ENCODE measurements at places on chromosomes 7 and 10.

GRCh38 chr7:39749177-39749576 lies 125.8 kb downstream of the RALA start:
- DNase-seq, result no peak

GRCh38 chr10:44955413-44956070 lies 4.1 kb upstream of the RASSF4 start:
- DNase-seq, result no peak

DNA sequence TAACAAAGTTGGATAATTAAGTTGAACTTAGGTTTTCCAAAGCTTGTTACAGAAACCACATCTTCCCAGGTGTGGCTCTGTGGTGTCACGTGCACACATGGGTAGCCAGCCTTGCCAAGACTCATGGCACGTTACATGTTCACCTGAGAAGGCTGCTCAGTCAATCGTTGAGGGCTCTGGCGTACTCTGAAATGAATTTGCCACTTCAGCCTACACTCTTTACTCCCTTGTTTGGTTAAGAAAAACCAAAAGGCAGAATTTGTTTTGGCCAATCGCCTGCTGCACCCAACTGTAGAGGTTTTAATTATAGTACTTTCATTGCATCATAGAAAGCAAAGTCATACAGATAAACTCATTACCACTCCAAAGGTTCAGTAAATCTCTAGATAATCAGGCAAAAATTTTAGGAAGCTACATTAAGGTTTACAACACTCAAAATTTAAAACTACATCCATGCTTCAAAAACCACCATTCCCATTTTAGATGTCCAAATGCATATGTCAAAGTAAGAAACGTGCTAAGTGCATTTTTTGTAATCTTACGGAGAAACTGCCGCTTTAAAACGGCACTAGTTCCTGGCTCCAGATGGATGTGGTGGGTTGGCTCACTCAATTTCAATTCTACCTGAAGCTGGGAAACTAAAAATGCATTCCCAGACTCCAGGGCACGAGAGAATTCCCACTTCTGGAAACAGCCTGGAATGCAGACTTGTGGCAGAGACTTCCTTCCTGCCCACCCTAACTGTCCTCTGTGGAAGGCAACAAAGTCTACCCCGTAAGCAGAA lies 88.4 kb downstream of the DIP2C start:
- DNase-seq, result no peak

DNA sequence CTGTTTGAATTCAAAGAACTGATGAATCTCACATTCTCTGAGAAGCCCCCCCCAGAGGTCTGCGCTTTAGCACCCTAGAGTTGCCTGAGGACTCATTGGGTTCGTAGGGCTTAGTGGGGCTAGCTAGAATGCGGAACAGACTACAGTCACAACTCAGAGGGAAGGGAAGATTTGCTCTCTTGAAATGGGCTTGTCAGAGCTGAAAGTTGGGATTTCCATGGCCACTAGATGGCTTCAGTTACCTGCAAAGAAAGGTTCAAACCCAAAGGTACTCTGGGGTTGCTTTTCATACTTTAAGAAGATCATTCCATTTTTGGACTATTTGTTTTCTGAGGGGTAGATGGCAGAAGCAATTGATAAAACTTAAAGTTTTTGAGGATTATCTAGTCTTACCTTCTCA lies 205.0 kb downstream of the BBS9 start:
- no peak for DNase-seq

DNA sequence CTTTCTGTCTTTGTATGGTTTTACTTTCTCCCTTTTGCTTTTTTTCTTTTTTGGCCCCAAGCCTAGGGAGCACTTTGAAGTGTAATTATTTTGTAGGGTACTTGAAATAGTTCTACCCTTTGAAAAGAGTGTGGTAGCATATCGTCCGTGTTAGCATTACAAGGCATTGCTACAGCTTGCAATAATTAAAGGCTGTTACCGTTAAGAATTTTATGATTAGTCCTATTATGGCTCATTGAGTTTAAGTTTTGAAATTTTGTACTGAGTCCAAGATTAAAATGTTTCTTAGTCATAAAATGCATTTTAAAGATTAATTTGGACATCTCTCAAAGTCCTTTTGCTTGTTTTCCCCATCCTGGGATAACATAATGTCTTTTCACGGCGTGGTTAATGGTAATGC lies 490.0 kb upstream of the LRRN3 start:
- no peak for DNase-seq

GRCh38 chr7:110592557-110592956 lies 498.4 kb upstream of the LRRN3 start:
- DNase-seq, result no peak

- no peak for DNase-seq
Measured at GRCh38 chr7:147586526-147586925, 1004.0 kb upstream of the C7orf33 start.

DNA sequence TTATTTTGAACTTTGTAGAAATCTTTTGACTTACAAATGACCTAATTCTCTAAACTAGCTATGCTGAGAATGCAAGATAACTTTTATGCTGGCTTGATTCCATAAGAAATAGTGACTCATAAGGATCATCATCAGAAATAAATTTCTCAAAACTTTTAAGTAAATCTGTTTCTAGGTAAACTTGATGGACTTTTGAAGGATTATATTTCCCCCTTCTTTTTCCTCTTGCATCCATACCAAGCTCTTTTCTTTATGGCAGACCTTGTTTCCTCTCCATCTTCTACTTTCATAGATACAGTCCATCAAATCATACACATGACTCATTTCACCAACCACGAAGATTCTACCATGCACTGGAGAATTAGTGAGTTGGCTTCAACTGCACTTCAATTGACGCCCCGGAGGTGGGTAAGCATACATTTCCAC lies 336.3 kb downstream of the KCNMA1 start:
- no peak for DNase-seq

DNA sequence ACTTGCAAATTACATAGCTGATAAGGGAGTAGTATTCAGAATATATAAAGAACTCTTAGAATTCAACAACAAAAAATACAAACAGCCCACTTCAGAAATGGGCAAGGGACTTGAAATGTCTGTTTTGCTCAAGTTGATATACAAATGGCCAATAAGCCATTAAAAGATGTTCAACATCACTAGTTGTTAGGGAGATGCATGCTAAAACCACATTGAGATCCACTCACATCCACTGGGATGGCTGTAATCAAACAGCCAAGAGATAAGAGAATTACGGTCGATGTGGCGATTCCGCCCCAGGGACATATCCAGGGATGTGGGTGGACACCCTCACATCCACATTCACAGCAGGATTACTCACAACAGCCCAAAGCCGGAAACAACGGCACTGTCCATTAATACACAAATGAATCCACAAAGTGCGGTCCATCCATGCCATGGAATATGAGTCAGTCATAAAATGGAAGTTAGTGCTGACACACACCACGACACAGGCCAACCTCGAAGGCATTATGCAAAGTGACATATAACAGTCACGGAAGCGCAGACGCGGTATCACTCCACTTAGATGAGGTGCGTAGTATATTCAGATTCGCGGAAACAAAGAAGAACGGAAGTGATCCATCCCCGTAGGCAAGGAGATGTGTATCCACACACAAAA lies 227.8 kb downstream of the DNAJB6 start:
- peak; percentile 10 for DNase-seq

DNA sequence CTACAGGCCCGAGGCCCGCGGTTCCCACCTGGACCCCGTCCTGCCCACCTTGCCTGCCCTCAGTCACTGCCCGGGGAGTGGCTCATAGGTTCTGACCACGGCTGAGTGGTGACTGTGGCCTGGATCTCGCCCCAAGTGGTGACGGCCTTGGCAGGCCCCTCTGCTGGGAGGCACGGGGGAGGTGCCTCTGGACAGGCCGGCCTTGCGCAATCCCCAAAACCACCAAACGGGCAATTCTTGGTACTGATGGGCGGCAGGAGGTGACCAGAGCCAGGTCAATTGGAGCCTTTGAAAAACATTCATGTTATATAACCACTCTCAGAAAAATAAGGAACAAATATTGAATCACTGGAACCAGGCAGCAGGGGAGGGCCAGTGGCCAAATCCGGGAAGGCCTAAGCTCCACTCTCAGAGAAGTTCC lies 83.4 kb downstream of the PRKAG2 start:
- DNase-seq, result no peak

DNA sequence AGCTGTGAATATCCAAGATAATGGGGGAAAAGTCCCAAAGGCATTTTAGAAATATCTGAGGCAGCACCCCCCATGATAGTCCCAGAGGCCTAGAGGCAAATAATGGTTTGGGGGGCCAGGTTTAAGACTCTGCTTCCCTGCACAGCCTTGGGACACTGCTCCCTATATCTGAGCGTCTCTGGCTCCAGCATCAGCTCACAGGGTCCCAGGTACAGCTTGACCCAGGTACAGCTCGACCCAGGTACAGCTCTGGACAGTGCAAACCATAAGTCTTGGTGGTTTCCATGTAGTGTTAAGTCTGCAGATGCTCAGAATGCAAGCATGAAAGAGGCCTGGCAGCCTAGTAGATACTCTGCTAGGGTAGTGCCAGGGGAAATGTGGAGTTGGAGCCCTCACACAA lies 47.0 kb upstream of the VWDE start:
- no peak for DNase-seq

GRCh38 chr7:103773726-103774125 lies 215.7 kb downstream of the RELN start:
- no peak for DNase-seq

- DNase-seq, result no peak
Measured at GRCh38 chr7:4163565-4164203, 518.4 kb upstream of the FOXK1 start.

DNA sequence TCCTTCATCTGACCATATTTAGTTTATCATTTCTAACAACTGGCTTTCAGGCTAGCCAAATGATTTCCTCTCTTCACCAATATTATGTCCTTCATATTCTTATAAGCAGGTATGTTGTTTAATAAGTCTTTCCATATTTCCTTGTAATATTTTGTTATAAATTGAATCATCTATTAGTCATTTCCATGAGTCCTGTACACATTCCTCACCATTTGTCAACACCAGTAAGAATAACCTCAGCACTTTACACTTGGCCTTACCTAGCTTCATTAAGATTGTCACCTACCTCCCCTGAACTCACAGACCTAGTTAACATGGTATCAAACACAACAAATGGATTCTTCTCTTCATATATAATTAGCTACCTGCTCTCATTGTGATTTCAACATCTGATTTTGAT lies 282.3 kb downstream of the SEMA3D start:
- no peak for DNase-seq

DNA sequence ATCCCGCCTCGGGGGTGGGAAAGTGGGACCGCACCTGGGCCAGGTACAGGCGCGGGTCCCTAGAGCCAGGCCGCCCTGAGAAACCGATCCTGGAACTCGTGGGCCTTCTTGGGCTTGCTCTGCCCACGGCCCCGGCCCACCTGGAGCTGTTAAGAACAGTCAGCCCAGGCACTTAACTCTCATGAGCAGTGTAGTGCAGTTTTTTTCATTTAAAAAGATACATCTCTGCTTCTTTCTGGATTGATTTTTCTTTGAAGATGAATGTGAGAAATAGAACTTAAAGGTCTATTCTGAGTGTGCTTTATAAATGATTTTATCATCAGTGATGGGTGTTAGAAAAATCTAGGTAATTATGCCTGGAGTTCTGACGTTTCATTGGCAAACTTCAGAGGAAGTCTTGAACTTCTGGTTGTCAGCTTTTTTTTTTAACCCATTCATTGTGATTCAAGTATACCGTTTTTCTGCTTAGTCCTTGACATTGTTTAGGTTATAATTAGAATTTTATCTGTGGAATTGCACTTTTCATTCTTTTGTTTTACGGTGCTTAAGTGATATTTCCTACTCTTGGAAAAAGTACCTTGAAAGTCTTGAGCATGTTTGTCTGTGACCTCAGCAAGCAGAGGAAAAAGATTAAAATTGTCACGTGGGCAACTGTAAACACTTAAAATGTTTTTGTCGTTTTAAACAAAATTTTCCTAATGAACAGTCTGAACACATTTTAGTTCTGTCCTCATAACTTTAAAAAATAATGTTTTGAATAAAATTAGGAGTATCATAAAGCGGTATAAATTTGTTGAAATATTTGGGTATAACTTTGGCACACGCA lies 906 bp downstream of the CDK1 start:
- DNase-seq, result no peak

GRCh38 chr10:23870651-23871610 lies 338.0 kb upstream of the KIAA1217 start:
- DNase-seq, result no peak

- no peak for DNase-seq
Measured at GRCh38 chr10:101704331-101704730, 9.4 kb upstream of the FBXW4 start.

DNA sequence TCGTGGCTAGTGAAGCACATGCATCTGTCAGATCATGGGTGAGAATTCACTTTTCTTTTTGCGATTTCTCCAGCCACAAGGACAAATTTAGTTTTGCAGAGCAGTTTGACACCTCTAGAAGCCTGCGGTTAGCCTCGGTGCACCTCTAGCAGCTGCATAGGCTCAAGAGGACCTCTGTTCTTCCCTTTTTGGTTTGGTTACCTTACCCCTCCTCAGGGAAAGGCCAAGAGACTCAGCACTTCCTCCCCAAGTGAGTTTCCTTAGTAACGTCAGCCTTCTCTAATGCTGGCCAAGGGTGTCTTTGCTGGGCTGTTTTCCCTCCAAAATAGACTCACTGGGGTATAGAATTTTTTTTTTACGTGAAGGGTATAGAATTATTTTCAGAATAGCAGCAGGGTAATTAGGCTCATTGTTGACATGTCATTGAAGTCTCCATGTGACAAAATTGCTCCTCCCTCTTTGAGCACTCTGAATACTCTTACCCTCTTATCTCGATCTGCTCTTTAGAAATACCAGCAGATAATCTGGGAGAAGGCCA lies 97.8 kb downstream of the AUTS2 start:
- DNase-seq, result no peak

- DNase-seq, result no peak
Measured at GRCh38 chr7:7237978-7238267, 55.6 kb downstream of the C1GALT1 start.

GRCh38 chr7:2920956-2921652 lies 77.0 kb upstream of the GNA12 start:
- DNase-seq, result no peak

- DNase-seq, result no peak
Measured at GRCh38 chr7:415646-416525, 103.8 kb downstream of the PDGFA start.

DNA sequence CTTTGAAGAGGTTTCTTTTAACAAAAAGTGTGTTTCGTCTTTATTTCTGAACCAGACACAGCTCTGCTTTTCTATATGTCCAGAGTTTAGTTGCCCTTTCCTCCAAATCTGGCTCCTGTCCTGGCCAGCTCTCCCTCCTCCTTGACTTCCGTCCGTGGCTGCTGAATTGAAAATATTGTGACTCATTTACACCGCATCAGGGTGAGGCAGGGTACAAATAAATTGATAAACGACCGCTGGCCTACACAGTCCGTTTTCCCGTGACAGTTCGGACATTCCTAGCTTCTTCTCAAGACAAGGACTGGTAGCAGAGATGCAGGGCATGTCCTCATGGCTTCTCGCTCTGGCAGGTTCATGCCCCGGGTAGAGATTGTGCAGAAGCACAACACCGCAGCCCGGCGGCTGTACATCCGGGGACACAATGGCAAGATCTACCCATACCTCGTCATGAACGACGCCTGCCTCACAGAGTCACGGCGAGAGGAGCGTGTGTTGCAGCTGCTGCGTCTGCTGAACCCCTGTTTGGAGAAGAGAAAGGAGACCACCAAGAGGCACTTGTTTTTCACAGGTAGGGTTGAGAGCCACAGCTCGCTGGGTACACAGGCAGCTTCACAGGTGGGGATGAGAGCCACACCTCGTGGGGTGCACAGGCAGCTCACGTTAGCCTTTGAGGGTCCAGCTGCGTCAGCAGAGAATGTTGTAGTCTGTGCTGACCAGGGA lies 126.6 kb downstream of the TRRAP start:
- DNase-seq, result no peak

Measured in smooth muscle cell of the brain vasculature (primary cell).